Foreskin melanocyte (primary cell): ENCODE measurements at places on chromosomes 6 and 20.

DNA sequence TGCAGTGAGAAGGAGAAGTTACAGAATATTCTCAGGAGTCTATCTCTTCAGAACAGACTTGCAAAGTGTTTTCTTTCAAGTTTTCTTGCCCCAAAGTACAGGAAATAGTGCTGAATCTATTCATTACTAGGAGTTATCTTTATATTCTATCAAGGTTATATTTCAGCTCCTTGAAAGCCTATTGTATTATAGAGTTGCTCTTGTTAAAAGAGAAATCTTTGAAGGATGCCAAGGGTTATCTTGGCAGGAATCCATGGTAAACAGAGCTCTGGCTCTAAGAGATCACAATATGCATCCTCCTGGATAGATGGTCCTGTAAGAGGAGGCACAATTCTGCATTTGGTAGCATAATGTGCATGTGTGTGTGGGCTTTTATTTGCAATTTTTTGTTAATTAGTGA, 21.2 kb upstream of the SNRPB2 start:
- no peak for DNase-seq

- no peak for DNase-seq
Measured at GRCh38 chr20:62437927-62438326, 10.6 kb upstream of the RBBP8NL start.

GRCh38 chr6:4133941-4134838, 1.2 kb downstream of the ECI2 start:
- no peak for DNase-seq

GRCh38 chr6:165845493-165845892, 182.5 kb upstream of the PDE10A start:
- DNase-seq: no peak

GRCh38 chr6:7911345-7911725, 747 bp upstream of the TXNDC5 start:
- no peak for DNase-seq

DNA sequence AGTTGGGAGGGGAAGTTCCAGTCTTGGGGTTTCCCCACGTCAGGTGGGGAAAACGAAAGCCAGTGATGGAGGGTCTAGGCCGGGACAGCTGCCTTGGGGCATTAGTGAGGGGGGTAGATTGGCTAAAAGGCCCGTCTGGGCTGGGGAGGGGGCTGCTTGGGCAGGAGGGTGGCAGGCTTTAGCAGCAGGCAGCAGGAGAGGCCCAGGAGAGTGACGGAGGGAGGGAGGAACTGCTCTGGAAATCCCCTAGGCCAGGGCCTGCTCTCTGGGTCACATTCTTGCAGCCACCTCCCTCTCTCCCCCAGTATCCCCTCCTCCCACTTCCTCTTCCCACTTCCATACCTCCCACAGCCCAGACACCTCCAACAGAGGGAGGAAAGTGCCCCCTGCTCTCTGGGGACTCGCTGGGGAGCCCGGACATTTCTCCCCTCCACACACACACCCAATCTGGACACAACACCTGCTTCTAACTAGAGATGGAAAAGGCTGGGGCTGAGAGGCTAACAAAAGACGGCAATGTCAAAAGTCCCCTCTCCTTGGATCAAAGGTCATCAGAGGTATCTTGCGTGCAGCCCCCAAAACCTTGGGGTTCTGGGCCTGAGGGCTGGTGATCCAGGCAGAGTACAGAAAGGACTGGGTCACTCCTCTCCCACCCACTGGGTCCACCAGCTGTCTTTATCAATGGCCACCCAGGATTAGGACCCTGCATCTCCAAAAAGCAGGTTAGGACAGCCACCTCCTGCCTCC, 1.8 kb downstream of the NFKBIE start:
- no peak for DNase-seq

GRCh38 chr6:25498505-25498904, 153.5 kb upstream of the SCGN start:
- DNase-seq: peak; percentile 52

GRCh38 chr6:134105940-134106339, 53.5 kb upstream of the SLC2A12 start:
- no peak for DNase-seq

- no peak for DNase-seq
Measured at GRCh38 chr6:144804246-144804790, 519.2 kb downstream of the UTRN start.

- DNase-seq: no peak
Measured at GRCh38 chr6:138310821-138311220, 66.9 kb upstream of the SMIM28 start.

GRCh38 chr6:87093199-87093598, 1.7 kb downstream of the CGA start:
- DNase-seq: no peak

- DNase-seq: no peak
Measured at GRCh38 chr20:35735826-35736470, 6.1 kb downstream of the RBM39 start.

GRCh38 chr6:38169977-38170526, 350.5 kb downstream of the ZFAND3 start:
- no peak for DNase-seq

DNA sequence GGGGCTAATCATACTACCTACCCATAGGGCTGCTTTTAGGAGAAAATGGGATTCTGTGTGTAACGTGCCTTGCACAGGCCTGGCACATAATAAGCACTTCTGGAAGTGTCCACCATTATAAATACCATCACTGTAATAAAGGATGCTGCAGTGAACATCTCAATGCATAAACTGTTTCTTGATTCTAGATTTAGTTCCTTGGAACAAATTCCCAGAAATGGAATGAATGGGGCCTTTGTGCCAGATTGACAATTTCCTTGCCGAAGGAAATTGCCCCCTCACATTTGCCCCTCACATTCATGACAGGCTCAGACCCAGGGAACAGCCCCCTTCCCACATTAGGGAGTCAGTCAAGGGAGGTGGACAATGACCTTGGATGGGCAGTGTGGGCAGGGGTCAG, 29.2 kb downstream of the BPIFB4 start:
- DNase-seq: peak; percentile 44

DNA sequence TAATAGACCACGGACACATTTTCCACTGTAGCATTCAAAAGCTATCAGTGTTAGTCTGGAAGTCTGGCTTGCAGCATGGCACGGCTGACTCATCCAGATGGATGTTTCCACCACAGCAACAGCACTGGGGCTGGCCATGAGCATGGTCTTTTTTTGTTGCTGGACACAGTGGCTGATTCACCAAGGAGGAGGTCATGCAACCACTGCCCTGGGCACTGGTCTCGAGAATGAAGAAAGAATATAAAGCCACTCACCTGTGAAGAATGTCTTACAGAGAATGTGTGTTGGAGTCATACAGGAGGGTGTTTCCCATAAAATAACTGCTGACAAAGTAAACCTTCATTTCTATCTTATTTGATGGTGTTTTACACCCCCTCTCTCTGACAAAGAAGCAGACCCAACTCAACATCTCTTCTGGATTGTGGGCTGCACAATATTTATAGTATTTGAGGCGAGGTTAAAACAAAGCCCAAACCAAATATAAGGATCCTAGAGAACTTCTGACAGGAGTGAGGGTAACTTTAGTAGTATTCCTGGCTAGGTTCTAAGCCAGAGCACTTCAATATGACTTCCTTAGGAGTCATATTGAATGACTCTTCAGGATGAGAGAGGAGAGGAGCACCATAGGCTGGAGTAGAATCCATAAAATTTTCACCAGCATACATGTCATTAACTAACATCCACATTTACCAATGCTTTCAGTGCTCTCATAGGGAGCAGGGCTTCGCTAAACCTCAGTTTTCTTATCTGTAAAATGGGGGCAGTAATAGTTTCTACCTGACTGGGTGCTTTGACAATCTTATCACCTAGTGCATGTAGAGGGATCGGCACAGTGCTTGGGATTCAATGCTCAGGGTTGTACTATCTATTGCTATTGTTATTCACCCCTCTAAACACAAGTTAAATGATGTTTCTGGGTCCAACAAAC, 121.4 kb downstream of the KIF13A start:
- DNase-seq: peak; percentile 90

GRCh38 chr6:2563635-2564034, 187.1 kb downstream of the MYLK4 start:
- no peak for DNase-seq

DNA sequence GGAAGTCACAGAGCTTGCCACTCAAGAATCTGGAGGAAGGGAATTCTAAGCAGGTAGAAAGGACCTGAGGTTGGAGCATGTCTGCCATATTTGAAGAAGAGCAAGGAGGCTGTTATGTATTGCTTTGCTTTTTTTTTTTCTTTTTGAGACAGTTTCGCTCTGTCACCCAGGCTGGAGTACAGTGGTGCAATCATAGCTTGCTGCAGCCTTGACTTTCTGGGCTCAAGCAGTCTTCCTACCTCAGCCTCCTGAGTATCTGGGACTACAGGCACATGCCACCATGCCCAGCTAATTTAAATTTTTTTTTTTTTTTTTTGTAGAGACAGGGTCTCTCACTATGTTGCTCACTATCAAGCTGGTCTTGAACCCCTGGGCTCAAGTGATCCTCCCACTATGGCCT, 40.8 kb downstream of the ORC3 start:
- no peak for DNase-seq

DNA sequence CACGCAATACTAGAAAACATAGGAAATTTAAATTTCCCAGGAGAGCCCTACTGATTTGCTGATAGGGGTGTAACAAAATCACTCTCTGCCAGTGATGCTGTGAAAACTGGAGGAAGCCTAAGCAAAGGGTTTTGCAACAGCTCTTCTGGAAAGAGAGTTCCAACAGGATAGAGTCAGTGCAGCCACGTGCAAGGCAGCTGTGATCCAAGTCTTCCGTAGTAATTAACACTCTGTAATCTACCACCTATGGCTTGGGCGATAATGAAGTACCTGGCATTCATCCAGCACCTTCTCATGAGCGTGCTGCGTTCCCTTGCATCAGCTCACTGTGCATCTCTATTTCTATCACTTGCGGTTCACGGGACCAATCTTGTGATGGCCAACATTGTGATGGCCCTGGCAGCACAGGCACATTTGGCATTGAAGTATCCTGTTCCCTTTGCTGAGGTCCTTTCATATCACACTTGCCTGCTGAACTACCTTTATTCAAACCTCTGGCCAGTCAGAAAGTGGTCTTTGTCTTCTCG, 48.2 kb downstream of the IRF4 start:
- DNase-seq: no peak

GRCh38 chr20:44886266-44886651, 754 bp downstream of the YWHAB start:
- no peak for DNase-seq

DNA sequence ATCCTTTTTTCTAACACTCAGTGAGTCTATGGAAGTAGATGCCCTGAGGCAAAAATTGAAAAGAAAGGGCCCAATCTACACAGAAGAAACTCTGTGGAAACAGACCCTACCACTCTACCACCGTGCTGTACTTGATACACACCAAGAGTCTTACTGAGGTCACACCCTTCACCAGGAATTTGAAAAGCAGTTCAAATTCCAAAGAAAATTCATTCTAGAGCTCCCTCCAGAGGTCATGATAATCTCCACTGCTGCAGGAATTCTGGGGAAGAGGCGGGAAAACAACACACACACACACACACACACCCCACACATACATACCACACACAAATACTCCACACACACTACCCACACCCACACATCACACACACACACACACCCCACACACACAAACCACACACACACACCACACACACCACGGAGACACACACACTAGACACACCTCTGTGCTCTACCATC, 336.8 kb downstream of the HDGFL1 start:
- DNase-seq: peak; percentile 88

- DNase-seq: no peak
Measured at GRCh38 chr6:169726963-169727362, 2.7 kb upstream of the PHF10 start.

GRCh38 chr20:13102694-13103093, 93.9 kb downstream of the SPTLC3 start:
- DNase-seq: no peak

DNA sequence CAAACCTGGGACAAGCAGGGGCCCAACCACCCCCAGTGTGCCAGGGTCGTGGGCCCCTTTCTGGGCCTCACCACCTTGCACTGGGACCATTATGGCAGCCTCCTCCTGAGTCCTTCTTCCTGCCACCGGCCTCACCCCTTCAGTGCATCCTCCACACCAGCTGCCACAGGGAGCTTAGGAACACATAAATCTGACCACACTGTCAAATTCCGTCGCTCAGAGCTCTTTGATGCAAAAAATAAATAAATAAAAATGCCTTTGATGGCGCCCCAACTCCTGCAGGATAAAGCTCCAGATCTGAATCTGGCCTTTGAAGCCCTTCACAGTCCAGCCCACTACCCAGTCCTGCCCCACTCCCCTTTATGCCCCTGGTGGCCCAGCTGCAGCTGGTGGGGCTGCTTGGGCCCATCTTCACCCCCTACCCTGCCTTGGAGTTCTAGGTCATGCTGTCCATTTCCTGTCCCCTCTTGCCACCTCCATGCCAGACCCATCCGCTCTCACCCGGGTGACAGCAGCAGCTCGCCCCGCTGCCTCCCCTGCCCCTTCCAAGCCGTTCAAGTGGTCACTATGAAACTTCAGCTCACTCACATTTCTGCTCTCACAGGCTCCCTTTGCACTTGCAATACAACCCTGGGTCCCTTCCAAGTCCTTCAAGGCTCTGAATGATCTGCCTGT, 16.0 kb downstream of the MYH7B start:
- no peak for DNase-seq
